Effector CD8-positive, alpha-beta T cell (primary cell): ENCODE measurements at places on chromosomes 2 and 18.
A peak's percentile ranks its signal among the peaks of the same experiment; 100 is the strongest.

DNA sequence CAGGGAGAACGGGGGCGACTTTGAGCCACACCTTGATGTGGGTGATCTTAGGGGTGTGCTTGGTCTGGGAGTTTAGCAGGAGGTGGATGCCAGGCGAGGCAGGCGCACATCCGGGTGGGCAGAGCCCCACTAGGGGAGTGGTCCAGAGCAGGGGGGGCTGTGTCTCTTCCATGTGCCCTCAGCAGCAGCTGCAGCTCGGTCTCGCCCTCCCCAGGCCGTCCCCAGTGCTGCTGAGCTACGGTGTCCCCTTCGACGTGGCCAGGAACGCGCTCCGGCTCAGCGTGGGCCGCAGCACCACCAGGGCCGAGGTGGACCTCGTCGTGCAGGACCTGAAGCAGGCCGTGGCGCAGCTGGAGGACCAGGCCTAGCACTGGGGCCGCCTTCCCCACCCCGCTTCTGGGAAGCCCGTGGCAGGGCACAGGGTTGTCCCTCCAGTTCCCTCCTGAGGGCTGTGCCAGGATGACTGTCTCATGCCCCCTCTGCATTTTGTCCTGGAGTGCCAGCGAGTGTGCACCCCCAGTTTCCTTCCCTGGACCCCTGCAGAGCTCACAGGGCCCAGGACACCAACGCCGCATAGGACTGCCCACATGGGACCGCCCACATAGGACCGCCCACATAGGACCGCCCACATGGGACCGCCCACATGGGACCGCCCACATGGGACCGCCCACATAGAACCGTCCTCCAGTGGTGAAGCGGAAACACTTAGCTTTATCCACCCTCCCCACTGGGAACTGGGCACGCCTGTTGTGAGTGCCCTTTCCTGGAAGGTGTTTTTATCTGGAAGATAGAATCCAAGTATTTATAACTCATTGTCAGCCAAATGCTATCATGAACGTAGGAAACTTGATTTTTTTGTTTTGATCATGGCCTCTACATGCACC, 1.9 kb upstream of the ESPNL start:
- peak; percentile 13 for DNase-seq

DNA sequence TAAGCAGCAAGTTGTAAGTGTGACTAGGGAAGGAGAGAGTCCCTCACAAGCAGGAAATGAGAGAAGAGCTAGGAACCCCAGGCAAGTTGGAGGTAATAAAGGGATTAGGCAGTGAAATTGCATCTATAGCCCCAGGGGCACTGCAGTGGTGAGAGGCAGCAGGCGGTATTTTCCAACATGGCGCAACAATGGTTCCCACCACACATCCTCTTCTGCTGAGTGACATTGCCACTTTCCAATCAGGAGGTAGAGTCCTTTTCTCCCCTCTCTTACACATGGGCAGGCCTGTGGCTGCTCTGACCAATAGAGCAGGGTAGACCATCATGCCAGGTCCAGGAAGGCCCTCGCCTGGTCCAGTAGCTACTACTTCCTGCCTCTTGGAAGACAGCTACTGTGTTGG, 86.6 kb downstream of the DNER start:
- no peak for DNase-seq

GRCh38 chr2:99481941-99482340, 7.9 kb downstream of the REV1 start:
- DNase-seq, result no peak

DNA sequence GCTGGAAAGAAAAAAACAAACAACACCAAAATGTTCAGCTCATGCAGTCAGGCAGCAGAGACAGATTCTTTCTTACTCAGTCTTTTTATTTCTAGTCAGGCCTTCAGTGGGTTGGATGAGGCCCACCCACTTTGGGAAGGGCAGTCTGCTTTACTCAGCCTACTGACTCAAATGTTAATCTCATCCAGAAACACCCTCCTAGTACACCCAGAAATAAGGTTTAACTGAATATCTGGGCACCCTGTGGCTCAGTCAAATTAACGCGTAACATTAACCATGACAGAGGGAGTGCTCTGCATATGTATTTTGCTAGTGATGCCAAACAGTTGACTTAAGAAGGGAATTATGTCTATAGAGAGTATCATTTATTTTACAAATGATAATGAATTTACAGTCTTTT, 401.6 kb downstream of the PARD3B start:
- no peak for DNase-seq
